Activated CD4-positive, alpha-beta T cell treated with anti-CD3 and anti-CD28 coated beads for 1 hour (primary cell): ENCODE measurements at places on chromosomes 2 and 18.

- DNase-seq = no peak
These were observed 32.4 kb downstream of the ORC2 start for GRCh38 chr2:200930947-200931626.

GRCh38 chr2:207819839-207820784 lies 50.4 kb upstream of the FZD5 start:
- no peak for DNase-seq

DNA sequence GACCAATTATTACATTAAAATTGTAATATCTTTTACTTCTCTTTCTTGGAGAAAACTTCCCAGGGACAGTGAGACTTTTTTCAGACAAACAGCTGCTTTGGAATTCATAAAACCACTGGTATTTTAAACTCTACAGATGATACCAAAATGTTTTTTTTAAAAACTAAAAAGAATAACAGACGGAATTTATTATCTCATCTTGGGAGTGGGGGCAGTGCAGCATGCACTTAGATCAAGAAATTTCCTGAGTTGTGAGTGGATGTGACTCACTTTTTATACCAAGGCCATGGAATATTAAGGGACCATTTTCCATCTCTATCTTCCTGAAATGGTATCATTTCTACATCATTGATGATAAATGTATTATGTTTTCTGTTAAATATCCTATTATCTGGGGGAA lies 422.8 kb upstream of the HNRNPA3 start:
- DNase-seq = no peak

DNA sequence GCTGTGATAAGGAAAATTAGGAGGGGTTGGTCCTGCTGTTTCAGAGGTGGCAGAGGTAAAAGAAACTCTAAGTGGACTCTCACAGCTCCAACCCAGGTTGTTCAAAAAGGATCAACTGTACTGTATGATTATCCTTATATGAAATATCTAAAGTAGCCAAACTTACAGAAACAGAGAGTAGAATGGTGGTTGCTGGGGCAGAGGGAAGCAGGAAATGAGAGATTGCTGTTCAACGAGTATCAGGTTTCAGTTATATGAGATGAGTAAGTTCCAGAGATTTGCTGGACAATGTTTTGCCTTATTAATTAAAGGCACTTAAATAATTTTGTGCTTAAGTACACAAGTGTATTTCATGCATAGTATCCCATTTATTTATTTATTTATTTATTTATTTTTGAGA lies 972.0 kb upstream of the LRRTM1 start:
- no peak for DNase-seq
